ENCODE measurements at places on chromosomes 4 and X.
A peak's percentile ranks its signal among the peaks of the same experiment; 100 is the strongest.

GRCh38 chr4:113682730-113683537 lies 78.6 kb downstream of the CAMK2D start:
- DNase-seq = no peak

DNA sequence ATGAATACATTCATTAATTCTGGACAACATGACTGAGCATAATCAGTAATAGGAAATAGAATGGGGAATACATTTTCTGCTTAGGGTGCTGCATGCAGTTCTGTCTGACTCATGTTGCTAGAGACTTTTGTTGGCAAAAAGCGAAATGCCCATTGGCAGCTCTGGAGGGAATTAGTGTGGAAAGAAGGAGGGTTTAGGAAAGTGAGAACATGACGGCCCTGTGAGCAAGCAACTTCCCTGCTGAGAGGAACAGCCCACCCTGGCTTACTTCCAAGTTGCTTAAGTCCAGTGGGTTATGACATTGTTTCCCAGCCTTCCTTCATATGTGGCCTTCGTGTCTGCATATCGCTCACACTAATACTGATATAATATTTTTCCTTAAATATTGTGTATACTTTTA lies 13.8 kb downstream of the MAD2L1 start:
- DNase-seq = peak; percentile 63

GRCh38 chr4:91754716-91755115 lies 549.0 kb upstream of the GRID2 start:
- DNase-seq = no peak

- DNase-seq = no peak
Measured at GRCh38 chr4:148573296-148573695, 131.1 kb upstream of the NR3C2 start.
